Activated naive CD8-positive, alpha-beta T cell treated with anti-CD3 and anti-CD28 coated beads, Interleukin-2, amount 10 ng/mL, durations not matched to agents 7 days and 5 days (primary cell): ENCODE measurements at places on chromosomes 4 and X. TPM values are rescaled to one million over a fixed set of nuclear protein-coding genes. Genes with fewer than 3 reads are reported as not detected.

- H3K36me3 ChIP-seq = no peaks in the 10 kb centered on the region
- no peak for DNase-seq
- H3K27me3 ChIP-seq = no peaks in the 10 kb centered on the region
- no peak overlapping the region for H3K4me3 ChIP-seq
Measured at GRCh38 chrX:27903960-27904359, 77.3 kb downstream of the DCAF8L1 start.

DNA sequence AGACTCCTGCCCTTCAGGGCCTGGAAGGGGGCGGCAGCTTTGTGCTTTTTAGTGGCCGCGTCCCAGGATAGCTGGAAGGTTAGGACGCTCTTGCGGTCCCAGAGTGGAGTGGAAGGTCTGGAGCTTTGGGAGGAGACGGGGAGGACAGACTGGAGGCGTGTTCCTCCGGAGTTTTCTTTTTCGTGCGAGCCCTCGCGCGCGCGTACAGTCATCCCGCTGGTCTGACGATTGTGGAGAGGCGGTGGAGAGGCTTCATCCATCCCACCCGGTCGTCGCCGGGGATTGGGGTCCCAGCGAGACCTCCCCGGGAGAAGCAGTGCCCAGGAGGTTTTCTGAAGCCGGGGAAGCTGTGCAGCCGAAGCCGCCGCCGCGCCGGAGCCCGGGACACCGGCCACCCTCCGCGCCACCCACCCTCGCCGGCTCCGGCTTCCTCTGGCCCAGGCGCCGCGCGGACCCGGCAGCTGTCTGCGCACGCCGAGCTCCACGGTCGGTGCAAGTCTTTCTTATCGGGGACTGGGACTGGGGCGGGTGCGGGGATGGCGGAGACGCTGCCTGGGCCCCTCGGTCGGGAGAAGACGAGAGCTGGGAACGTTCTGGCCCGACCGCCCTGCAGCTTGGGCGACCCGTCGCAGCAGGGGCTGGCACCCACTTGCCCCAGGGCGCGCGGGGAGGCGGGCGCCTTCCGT lies at the start of gene EDNRA:
Gene EDNRA, plus strand, starts transcription at position 207 of the 686 bp plus-strand sequence. CDS start 4,585 bp downstream, outside the sequence.
- H3K4me3 ChIP-seq = no peak within 1 kb of the TSS
- H3K4me1 ChIP-seq = no peaks in the 10 kb centered on the region
- H3K27ac ChIP-seq = no peak within 1 kb of the TSS
- peaks cover 34% of the 10 kb centered on the region for H3K27me3 ChIP-seq
- no peaks in the 10 kb centered on the region for H3K36me3 ChIP-seq
- peak; percentile 26 for DNase-seq

DNA sequence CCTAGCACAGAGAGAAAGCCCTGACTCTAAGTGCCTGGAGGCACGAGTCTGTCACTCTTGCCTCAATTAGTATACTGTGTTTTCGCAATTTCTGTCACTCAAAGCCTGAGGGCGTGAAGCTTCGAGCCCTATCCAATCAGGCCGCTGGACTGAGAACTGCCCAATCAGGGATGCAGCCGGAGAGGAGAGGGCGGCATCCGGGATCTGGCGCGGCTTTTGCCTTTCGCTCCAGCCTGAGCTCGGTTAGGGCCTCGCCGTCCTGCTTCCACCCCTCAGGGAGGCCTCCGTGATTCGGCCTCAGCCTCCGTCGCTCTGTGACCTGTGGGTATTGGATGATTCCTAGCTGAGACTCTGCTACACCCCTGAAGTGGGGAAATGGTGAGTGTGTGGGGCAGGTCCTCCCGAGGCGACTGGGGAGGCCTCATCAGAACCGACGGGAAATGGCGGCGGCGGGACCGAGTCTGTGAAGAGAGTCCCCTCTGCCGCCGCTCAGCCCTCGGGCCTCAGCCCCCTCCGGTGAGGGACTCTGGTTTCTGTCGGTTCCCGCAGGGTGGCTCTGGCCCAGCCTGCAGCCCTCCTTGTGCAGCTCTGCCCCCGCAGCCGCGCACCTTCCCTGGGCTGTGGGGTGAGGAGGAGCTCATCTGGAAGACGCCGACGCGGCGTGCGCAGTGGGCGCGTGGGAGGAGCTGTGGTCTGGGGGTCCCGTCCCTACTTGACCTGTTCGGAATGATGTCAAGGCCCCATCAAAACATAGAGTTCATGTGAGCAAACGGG lies 48.5 kb downstream of the ZNF141 start:
- DNase-seq = no peak
- no peak overlapping the region for H3K27ac ChIP-seq
- H3K4me1 ChIP-seq = peaks cover 16% of the 10 kb centered on the region
- H3K36me3 ChIP-seq = peaks cover 21% of the 10 kb centered on the region

DNA sequence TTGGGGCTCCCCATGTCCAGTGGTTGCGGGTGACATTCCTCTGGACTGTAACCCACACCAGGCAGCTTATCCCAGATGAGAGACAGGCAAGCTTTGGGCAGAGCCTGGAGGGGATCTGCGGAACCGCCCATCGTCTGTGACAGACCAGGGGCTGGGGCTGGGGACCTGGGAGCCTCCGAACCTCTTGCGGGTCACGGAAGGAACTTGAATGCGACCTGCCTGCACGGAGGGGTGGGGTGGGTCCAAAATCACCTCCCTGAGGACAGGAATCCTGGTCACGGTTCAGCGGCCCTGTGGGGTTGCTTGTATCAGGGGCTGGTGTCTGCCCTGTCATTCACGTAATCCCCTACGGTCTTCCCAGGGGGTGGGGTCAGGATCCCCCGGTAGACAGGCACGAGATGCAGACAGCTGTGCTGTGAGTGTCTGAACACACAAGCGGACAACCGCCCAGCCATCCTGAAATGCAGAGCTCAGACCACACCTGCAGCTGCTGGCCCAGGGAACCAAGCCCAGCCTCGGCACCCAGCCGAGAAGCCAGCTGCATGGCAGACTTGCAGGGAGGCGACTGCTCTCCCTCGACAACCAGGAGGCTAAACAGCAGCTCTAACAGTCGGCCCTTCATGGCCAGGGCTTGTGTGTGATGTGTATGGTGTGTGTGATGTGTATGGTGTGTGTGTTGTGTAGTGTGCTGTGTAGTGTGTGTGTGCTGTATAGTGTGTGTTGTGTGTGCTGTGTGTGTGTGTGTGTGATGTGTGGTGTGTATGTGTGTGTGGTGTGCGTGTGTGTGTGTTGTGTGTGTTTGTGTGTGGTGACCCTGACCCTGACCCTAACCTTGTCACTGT lies 105.9 kb upstream of the ADRA2C start:
- H3K27ac ChIP-seq = no peak overlapping the region
- no peak overlapping the region for H3K4me3 ChIP-seq
- DNase-seq = no peak
- no peaks in the 10 kb centered on the region for H3K4me1 ChIP-seq
- no peaks in the 10 kb centered on the region for H3K36me3 ChIP-seq

DNA sequence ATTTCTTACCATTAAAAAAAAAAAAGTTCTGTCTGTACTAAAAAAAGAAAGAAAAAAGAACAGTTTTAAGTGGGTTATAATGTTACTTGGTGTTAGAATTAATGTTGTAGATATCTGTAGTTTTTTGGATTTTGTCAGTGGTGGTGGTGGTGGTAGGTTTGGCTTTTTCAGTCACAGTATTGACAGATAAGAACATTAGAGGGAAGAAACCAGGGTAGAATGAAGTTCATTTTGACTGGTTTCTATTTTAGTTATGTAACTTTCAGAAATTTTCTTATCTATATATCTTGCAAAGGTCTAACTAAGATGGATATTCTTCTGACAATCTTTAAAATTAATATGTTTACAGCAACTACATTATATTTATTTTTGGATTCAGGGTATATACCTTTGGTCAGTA lies 105.4 kb downstream of the FBXW7 start:
- H3K4me3 ChIP-seq = no peak overlapping the region
- H3K36me3 ChIP-seq = peaks cover 23% of the 10 kb centered on the region
- H3K27ac ChIP-seq = no peak overlapping the region
- no peak for DNase-seq
- peaks cover 8% of the 10 kb centered on the region for H3K4me1 ChIP-seq

DNA sequence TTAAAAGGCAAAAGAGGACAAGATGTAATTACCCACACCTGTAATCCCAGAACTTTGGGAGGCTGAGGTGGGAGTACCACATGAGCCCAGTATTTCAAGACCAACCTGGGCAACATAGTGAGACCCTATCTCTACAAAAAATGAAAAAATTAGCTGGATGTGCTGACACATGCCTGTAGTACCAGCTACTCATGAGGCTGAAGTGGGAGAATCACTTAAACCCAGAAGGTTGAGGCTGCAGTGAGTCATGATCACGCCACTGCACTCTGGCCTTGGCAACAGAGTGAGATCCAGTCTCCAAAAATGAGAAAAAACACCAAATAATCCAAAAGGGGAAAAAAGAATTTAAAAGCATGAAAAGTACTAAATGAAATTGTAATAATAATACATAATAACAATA lies 30.8 kb downstream of the NR0B1 start:
- H3K27me3 ChIP-seq = no peaks in the 10 kb centered on the region
- no peak overlapping the region for H3K27ac ChIP-seq
- H3K4me3 ChIP-seq = no peak overlapping the region
- no peak for DNase-seq

DNA sequence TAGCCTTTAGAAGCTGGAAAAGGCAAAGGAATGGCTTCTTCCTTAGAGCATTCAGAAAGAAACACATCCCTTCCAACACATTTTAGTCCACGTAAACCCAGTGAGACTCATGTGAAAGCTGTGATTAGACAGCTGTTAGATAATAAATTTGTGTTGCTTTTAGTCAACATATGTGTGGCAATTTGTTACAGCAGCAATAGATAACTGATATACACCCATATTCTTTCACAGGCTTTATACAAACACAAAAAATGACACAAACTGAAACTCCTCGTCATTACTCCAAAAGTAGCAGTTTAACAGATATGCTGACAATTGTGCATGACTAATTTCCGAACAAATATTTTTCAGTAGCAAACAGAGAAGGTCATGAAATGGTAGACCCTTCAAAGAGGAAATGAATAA lies 65.3 kb downstream of the ANTXR2 start:
- no peak for DNase-seq
- peaks cover 37% of the 10 kb centered on the region for H3K36me3 ChIP-seq
- peaks cover 41% of the 10 kb centered on the region for H3K4me1 ChIP-seq
- no peak overlapping the region for H3K4me3 ChIP-seq
- peak overlapping the region; percentile 51 for H3K27ac ChIP-seq

DNA sequence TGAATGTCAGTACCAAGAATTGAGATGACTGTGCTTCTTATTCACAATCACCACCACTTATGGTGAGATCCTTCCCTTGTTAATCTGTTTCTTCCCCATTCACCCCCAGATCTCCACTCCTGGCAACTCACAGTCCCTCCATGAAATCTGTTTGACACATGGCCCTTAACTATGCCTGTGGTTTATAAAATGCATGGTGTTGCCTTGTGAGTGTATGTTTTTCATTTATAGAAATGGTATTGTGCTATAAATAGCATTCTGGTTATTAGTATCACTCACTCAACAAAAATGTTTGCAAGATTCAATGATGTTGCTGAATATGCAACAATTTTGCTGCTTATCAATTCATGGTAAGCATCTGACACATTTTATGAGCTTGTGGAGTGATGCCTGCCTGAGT lies 131.0 kb downstream of the PRKX start:
- H3K4me1 ChIP-seq = peaks cover 15% of the 10 kb centered on the region
- H3K27me3 ChIP-seq = peaks cover 4% of the 10 kb centered on the region
- H3K27ac ChIP-seq = no peak overlapping the region
- no peak overlapping the region for H3K4me3 ChIP-seq

GRCh38 chrX:37455381-37455780 lies 106.2 kb downstream of the PRRG1 start:
- no peaks in the 10 kb centered on the region for H3K27me3 ChIP-seq
- H3K36me3 ChIP-seq = no peaks in the 10 kb centered on the region
- H3K4me3 ChIP-seq = no peak overlapping the region
- H3K4me1 ChIP-seq = no peaks in the 10 kb centered on the region
- H3K27ac ChIP-seq = no peak overlapping the region

GRCh38 chrX:2577844-2578466 lies 77.2 kb upstream of the DHRSX start:
- H3K27me3 ChIP-seq = peaks cover 29% of the 10 kb centered on the region
- DNase-seq = no peak
- H3K4me1 ChIP-seq = peaks cover 1% of the 10 kb centered on the region
- H3K4me3 ChIP-seq = no peak overlapping the region
- no peak overlapping the region for H3K27ac ChIP-seq

DNA sequence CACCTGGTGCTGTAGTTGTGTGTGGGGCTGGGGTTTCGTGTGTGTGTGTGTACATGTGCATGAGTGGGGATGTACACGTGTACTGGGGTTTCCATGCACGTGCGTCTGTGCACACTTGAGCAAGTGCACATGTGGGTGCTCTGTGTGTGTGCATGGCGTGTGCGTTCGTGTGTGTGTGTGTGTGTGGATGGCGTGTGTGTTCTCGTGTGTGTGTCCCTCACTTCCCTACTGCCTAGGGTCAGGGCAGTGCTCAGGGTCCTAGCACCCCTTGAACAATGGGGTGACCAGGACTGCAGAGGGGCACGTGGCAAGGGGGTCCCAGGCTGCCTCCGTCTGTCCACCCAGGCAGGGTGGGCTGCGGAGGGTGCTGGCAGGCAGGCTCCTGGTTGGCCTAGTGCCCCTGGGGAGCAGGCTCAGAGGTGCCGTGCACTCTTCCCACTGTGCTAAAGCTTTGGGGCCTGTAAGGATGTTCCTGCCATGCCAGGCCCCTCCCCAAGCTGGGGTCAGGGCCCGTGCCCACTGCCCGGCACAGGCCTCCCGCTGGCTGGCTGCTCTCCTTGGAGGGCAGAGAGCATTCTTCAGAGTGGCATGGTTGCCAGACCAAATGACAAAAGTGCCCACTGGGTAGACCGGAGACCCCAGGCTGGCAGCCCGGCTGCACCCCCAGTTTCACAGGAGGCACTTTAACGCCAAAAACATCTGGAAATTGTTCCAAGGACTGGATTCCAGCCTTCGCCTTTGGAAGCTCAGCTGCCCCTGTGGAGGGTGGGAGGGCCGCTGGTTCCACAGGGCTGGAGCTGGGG lies 29.1 kb downstream of the FGFRL1 start:
- DNase-seq = no peak
- H3K36me3 ChIP-seq = no peaks in the 10 kb centered on the region
- H3K4me3 ChIP-seq = no peak overlapping the region
- H3K27me3 ChIP-seq = peaks cover 4% of the 10 kb centered on the region
- no peak overlapping the region for H3K27ac ChIP-seq

- no peak for DNase-seq
- no peaks in the 10 kb centered on the region for H3K36me3 ChIP-seq
- no peaks in the 10 kb centered on the region for H3K4me1 ChIP-seq
- H3K27me3 ChIP-seq = no peaks in the 10 kb centered on the region
Measured at GRCh38 chr4:70589785-70590184, 2.3 kb upstream of the AMBN start.

GRCh38 chr4:5918331-5918985 lies 25.6 kb upstream of the CRMP1 start:
- H3K36me3 ChIP-seq = no peaks in the 10 kb centered on the region
- peaks cover 2% of the 10 kb centered on the region for H3K4me1 ChIP-seq
- DNase-seq = no peak
- no peak overlapping the region for H3K27ac ChIP-seq

DNA sequence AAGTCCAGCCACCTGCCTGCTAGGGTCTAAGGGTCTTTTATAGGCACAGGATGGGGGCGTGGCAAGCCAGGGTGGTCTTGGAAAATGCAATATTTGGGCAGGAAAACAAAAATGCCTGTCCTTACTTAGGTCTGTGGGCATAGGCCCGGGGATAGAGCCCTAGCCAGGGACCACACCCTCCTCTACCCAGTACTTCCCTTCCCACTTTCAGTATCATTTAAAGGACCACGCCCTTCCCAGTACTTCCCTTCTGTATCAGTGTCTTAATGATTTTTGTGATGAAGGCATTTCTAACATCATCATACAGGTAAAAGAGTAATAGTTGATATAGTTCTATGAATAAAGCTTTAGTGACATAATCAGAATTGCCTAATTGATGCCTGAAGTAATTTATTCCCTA lies 11.4 kb downstream of the BANK1 start:
- H3K4me1 ChIP-seq = no peaks in the 10 kb centered on the region
- H3K4me3 ChIP-seq = no peak overlapping the region
- H3K27ac ChIP-seq = no peak overlapping the region
- no peaks in the 10 kb centered on the region for H3K36me3 ChIP-seq

The CDX4 gene
- not detected for total RNA-seq

The CSAG1 gene
- total RNA-seq = not detected

The NPFFR2 gene
- total RNA-seq = not detected

The ADGRL3 gene
- total RNA-seq = not detected

The HADH gene
- 45.3 TPM for total RNA-seq
